Gastroesophageal sphincter (tissue), 4 donors: ENCODE measurements at places on chromosomes 3 and 15.

GRCh38 chr15:57213862-57214261 is 162.4 kb upstream of the CGNL1 start:
- peak; percentile 36 for ATAC-seq

DNA sequence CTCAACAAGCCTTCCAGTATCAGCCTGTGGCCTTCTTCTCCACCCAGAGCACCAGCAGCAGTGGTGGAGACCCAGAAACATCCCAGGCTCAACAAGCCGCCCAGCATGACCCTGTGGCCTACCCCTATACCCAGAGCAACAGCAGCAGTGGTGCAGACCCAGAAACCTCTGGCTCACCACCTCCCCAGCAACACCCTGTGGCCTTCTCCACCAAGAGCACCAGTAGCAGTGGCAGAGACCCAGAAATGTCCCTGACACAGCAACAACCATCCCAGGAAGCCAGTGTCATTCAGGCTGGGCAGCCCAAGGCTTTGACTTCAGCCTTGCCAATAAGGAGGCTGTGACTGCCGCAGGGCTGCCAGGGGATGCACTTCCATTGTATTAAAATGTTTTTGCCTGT is 16.3 kb upstream of the EMC3 start:
- ATAC-seq = no peak

DNA sequence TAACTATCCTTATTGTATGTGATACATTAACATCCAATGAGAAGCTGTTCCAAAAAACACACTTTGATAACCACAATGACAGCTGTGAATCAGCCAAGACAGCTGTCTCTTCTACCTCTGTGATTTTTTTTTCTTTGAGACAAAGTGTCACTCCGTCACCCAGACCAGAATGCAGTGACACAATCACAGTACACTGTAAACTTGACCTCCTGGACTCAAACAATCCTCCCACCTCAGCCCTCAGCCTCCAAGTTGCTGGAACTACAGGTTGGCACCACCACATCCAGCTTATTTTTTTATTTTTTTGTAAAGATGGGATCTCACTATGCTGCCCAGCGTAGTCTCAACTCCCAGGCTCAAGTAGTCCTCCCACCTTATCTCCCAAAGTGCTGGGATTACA is 73.5 kb upstream of the TMCO5A start:
- no peak for ATAC-seq

GRCh38 chr15:27538325-27538724 is 560.8 kb downstream of the OCA2 start:
- ATAC-seq = no peak

DNA sequence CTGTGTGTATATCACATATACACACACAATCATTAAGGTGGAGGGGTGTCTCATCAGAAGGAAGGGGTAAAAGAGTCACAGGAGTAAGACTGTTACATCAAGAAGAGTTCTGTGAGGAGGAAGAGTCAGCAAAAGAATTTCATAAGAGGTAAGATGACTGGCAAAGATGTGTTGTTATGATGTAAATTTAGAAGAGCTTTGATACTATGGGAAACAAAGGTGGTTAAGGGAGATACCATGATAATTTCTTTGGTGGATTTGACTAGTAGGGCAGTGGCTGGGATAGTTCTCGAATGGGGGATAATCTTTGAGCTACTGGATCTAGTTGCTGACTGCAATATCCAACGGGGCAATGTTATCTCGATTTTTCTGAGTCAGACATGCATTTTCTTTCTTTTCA is 61.6 kb downstream of the STAG1 start:
- ATAC-seq = no peak

GRCh38 chr15:28961391-28961790 is 75.6 kb downstream of the APBA2 start:
- ATAC-seq = no peak

DNA sequence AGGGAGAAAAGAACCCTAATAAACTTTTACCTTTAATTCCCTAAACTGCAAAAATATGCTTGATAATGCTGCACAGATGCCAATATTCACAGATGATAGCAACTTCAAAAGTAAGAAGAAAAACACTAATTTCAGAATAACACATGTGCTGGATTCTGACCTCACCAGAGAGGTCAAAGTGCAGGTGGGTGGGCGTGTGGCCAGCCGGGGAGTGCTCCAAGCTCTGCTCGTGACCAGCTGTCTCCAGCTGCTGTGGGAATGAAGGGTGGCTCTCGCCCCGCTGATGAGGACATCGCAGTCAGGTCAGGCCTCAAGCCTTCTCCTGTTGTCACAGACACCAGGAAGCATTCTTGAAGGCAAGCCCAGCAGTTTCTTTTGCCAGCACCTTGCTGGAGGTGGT is 57.1 kb downstream of the ADAMTS17 start:
- ATAC-seq = peak; percentile 92

- no peak for ATAC-seq
Observed at GRCh38 chr15:39266890-39267289, 314.0 kb upstream of the THBS1 start.

DNA sequence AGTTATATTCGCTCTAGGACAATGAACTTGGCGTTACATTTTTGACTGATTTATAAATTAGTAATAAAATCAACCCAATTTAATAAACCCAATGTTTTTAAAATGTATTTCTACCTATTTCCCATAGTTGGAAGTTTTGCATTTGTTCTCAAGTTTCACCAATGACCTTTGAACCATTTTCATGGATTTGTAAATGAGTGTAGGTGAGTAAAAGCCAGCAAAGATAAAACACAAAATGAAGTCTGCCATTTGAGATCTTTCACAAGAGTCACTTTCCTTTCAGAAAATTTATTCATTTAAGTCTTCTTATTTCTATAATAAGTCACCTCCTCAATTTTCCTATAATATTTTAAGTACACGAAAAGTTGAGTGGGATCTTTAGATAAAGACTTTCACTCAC is 92.1 kb downstream of the MEIS2 start:
- no peak for ATAC-seq

GRCh38 chr3:131299836-131300235 is 81.7 kb upstream of the NUDT16 start:
- no peak for ATAC-seq
